ENCODE measurements at places on chromosomes 7 and 10. TPM values are rescaled to one million over a fixed set of nuclear protein-coding genes. Genes with fewer than 3 reads are reported as not detected.

The WEE2 gene
- total RNA-seq, result not detected

The HOGA1 gene
- total RNA-seq, result 0.31 TPM

The HTRA1 gene
- total RNA-seq, result 34.9 TPM

The TPST1 gene
- total RNA-seq, result 40.2 TPM
